ENCODE measurements at places on chromosomes 3 and 15. TPM values are rescaled to one million over a fixed set of nuclear protein-coding genes. Genes with fewer than 3 reads are reported as not detected.

DNA sequence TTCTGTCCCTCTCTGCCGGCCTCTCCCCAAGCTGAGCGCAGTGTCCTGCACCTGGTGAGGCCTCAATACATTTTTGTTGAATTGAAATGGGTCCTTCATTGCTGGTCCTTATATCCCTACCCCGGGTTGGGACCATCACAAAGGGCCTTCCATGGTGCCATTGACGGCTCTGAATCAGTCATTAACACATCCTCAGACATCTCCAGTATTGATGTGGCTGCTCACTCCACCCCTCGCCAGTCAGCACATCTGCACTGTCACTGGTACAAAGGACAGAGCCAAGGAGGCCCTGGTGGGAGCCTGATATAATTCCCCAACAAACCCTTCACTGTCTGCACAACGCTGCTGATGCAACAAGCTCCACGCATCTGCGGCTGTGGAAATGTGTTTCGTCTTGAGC lies 191.6 kb upstream of the TOPAZ1 start:
- no peak for DNase-seq

- DNase-seq, result peak; percentile 41
Observed at GRCh38 chr3:112463250-112463649, 36.0 kb downstream of the BTLA start.

GRCh38 chr15:74133694-74134386 lies 3.5 kb downstream of the ISLR2 start:
- DNase-seq, result no peak

Gene EPHA3
- not detected for total RNA-seq

GRCh38 chr3:159260049-159260662 lies 458.3 kb downstream of the MFSD1 start:
- DNase-seq, result peak; percentile 52

DNA sequence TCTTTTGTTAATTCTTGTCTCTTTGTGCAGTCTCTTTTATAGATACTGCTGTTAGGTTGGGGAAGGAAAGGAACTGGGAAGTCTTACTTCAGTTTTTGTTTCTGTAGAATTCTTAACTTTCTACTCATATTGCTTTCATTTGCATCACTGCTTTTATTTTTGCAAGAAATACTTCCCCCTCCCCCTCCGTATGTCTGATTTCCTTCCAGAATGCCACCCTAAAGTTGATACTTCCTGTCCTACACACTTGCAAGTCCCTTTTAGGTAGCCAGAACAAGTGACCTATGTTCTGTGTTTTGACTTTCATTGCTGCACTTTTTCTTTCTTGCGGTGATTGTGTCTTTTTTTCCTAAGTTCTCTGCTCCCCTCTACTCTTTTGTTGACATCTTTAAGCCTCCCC lies 477.4 kb downstream of the RSL24D1 start:
- DNase-seq, result no peak

DNA sequence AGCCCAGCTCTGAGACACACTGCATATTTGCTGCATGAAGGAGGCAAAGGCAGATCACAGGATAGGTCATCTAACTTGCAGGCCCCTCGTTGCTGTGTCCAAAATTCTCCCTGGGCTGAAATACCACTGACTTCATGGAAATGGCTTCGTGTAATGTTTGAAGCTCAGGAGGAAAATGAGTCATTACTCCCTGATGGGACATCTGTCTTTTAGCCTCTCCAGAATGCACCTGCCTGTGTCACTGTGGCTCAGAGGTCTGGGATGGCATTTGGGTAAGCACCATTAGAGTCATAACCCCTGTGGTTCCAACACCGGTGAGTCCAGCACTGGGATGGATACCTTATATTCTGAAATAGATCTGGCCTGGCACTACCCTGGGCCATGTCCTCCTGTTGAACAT lies 51.5 kb downstream of the IL12A start:
- DNase-seq, result no peak

DNA sequence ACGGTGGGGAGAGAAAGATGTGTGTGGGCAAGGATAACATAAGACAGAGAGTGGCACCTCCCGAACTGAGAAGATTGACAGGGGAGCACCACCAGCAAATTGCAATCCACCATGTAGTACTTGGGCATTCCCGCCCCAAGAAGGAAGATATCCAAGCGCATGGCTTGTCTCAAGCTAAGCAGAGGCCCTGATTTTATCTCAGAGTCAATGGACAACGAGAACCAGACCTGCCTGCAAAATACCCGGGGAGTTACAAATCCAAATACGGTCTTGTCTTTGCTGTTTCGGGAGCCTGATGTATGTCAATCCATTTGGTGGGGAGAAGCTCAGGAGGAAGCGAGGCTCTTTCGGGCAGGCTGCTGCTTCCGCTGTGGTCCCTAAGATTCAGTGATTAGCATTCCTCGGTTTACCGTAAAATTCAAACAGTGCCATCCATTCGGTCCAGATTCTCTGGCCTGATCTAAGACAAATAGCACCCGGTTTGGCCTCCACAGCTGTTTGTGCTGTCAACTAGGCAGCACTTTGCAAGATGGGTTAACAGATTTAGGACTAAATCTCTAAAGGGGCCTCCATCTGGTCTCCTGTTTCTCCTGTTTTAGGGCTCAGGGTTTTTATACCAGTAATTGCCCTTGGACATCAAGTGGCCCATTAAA lies 97.7 kb upstream of the WNT5A start:
- no peak for DNase-seq

GRCh38 chr15:70617911-70618287 lies 145.5 kb downstream of the UACA start:
- no peak for DNase-seq

DNA sequence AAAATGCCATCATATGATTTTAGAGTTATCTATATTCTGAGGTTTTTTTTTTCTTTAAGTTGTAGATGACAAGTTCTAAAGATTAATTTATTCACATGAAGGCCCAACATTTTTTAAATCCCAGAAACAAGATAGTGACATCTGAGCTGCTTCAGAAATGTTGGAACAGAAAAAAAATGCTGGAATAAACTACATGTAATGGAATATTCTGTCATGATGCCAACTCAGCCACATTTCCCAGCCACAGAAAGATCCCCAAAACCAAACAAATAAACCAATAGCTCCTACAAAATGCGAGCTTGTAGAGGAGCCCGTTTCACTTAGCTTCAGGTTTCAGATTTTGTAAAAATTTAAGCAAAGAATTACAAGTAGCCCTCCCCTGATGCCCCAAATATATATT lies 111.0 kb upstream of the MYO5C start:
- no peak for DNase-seq

Gene WDR72
- not detected for total RNA-seq

Gene OSBPL10
- total RNA-seq, result 6.1 TPM

Gene STX19
- total RNA-seq, result not detected

Gene GOLGA6D
- not detected for total RNA-seq

Gene TUSC7
- not detected for total RNA-seq

Gene CYP1A1
- total RNA-seq, result 0.37 TPM

Gene ANKRD34C
- not detected for total RNA-seq

GRCh38 chr15:81304226-81304625 lies 19.7 kb downstream of the STARD5 start:
- peak; percentile 33 for DNase-seq

Gene TMCO5A
- not detected for total RNA-seq

Gene CADPS
- not detected for total RNA-seq

Gene RETNLB
- total RNA-seq, result not detected

GRCh38 chr3:156489462-156489911 lies 65.4 kb downstream of the SSR3 start:
- no peak for DNase-seq

- DNase-seq, result no peak
Observed at GRCh38 chr15:70932397-70932796, 39.8 kb downstream of the LRRC49 start.

Gene ZNF860
- total RNA-seq, result not detected

GRCh38 chr15:49232236-49232806 lies 62.3 kb downstream of the GALK2 start:
- DNase-seq, result no peak

DNA sequence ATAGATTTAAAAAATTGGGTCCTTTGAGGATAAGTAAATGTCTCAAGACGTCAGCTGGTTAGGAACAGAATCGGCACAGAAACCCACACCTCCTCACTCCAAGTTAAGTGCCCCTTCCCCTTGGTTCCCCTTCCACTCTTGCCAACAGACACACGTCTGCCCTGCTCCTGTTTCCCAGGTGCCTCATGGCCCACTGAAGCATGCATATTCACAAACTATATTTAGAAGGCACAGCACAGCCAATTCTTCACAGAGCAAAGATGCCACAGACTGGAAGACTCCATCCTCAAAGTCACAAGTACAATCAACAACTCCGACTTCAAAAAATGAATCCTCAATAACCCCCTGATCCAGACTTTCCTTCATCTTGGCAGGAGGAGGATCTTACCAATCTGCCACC lies 295.4 kb upstream of the NR2F2 start:
- no peak for DNase-seq

- no peak for DNase-seq
Observed at GRCh38 chr3:126180477-126181397, at the start of gene ALDH1L1. TSS of gene ALDH1L1 (minus strand) at chr3:126180586. CDS start at chr3:126160979, 19,607 bp downstream.

Gene INKA1
- total RNA-seq, result 0.37 TPM

Gene ABI3BP
- not detected for total RNA-seq

Gene LRRIQ4
- 0.12 TPM for total RNA-seq

GRCh38 chr15:22799902-22800301 lies 13.5 kb downstream of the NIPA1 start:
- DNase-seq, result no peak

Gene SRPRB
- 56.8 TPM for total RNA-seq

- DNase-seq, result no peak
Observed at GRCh38 chr3:197260491-197261163, 37.8 kb downstream of the DLG1 start.

GRCh38 chr3:176584413-176585176 lies 612.7 kb downstream of the TBL1XR1 start:
- DNase-seq, result no peak

DNA sequence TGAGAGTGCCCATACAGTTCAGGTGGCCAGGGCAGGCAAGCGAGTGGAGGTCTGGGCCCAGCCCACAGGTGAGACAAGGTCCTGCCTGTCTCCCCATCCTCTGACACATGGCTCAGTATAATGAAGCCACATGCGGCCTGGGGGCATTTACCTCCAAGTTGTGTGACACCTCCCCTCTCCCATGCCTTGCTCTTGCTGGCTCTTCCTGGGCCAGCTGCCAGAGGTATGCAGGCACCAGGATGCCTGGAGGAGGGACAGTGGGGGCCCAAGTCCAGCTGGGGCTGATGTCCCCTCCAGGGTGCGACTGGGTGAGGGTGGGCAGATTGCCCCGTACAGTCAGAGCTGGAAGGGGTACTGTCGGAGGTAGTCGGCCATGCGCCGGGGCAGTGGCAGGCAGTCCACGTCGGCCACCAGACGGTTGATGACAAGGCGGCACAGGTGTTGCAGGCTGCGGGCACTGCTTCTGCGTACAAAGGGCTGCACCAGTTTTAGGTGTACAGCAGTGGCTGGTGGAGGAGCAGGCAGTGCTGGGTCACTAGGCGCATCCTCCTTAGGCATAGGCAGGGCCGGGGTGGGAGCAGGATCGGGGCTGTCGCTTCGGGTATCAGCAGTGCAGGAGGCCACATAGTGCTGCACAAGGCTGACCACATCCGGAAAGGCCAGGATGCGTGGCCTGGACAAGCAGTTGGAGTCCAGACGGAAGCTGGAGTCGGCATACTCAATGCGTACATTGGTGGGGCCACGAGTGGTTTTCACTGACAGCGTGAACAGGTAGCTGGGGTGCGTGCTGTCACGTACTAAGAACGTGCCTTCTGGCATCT lies 4.1 kb downstream of the CISH start:
- no peak for DNase-seq

GRCh38 chr3:3201611-3202010 lies 22.1 kb upstream of the CRBN start:
- no peak for DNase-seq

Gene KLF15
- total RNA-seq, result 0.62 TPM

- no peak for DNase-seq
Observed at GRCh38 chr3:177102553-177102952, 94.7 kb downstream of the TBL1XR1 start.

Gene ZNF774
- total RNA-seq, result 0.95 TPM

Gene DUOXA2
- not detected for total RNA-seq

Gene AHSG
- not detected for total RNA-seq

GRCh38 chr3:55664387-55664786 lies 177.3 kb upstream of the WNT5A start:
- DNase-seq, result peak; percentile 41

Measured in activated naive CD4-positive, alpha-beta T cell treated with anti-CD3 and anti-CD28 coated beads for 36 hours (primary cell).